Hepatocyte (in vitro differentiated cells): ENCODE measurements at places on chromosomes 3 and 15.

DNA sequence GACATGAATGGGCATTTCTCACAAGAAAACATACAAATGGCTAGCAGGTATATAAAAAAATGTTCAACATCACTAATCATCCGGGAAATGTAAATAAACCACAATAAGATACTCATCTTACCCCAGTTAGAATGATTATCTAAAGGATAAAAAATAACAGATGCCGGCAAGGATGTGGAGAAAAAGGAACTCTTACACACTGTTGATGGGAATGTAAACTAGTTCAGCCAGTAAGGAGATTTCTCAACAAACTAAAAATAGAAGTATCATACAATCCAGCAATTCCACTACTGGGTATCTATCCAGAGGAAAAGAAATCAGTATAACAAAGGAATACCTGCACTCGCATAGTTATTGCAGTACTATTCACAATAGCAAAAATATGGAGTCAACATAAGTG lies 124.2 kb downstream of the SATB1 start:
- DNase-seq = no peak

DNA sequence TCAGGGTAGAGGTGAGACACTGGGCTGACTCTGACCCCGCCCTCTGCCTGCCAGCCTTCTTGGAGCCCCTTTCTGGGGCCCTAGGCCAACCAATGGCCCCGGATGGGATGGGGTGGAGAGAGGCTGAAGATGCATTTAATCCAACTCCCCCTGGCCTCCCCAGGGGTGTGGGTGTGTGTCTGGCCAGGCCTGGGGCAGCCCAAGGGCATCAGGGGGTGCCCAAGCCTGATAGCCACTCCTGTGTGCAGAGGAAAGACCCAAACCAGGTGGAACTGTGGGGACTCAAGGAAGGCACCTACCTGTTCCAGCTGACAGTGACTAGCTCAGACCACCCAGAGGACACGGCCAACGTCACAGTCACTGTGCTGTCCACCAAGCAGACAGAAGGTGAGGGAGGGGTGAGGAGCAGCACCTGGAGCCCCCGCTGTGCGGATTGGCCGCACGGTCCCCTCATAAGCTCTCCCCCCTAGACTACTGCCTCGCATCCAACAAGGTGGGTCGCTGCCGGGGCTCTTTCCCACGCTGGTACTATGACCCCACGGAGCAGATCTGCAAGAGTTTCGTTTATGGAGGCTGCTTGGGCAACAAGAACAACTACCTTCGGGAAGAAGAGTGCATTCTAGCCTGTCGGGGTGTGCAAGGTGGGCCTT lies 9.5 kb downstream of the SPINT1 start:
- DNase-seq = no peak

DNA sequence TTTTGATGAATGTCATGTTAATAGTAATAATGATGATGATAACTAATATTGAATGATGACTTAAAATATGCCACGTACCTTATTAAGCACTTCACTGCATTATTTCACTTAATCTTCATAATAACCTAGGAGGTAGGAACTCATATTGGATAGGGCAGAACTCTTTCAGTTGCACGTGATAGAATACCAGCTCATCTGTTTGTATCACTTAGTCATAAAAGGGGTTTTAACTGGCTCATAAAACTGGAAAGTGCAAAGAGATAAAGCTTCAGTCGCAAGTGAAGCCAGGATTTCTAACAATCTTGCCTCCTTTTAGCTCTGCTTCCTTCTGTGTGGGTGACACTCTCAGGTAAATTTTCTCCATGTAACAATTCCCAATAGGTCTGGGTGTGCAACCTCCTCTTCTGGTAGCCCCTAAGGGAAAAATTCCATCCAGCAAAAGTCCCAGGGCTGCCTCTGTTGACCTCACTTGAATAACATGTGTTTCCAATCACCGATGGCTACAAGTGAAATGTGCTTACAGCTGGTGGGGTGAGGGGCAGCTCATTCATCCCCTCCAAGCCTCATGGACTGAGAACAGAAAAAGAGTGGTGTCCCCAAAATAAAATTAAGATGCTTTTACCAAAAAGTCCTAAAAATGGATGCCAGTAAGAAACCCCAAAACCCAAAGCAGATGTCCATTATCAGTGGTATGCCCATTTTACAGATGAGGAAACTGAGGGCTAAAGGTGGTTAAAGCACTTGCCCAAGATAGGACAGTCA lies 9.3 kb downstream of the GXYLT2 start:
- peak; percentile 38 for DNase-seq

DNA sequence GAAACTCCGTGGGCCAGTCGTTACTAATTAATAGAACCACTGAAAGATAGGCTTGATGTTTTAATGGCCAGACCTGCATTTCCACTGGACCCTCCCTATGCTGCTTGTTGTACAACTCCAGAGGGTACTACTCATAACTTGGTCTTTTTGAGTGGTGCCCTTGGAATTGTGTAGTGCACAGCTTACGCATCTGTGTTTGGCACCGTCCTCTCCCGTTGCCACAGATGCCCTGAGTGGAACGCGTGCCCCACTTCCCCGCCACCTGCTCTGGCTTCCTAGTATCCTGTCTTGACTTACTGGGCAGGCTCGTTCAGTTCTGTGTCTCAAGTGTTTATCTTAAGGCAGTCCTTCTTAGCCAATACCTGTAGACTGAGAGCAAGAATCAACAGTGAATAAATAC lies 78.7 kb downstream of the USP13 start:
- DNase-seq = no peak

DNA sequence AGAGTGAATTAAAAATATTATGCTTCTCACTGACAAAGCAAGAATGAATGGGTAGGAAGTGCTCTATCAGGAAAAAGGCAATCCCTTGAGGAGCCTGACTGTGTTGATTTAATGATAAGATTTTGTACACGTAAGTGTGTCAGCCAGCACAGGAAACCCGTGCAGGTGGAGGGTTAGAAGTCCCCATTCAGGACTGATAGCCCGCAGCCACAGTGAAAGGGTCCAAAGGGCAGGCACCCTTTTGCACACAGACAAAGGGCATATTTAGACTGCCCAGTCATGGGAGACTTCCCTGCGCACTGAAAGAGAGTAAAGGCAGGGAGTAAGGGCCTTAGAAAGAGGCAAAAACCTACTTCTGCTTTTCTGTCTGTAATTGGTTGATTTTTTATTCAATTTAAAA lies 26.4 kb upstream of the SKIL start:
- DNase-seq = peak; percentile 85
